NT2/D1 (cell line): ENCODE measurements at places on chromosomes 12 and 14.

DNA sequence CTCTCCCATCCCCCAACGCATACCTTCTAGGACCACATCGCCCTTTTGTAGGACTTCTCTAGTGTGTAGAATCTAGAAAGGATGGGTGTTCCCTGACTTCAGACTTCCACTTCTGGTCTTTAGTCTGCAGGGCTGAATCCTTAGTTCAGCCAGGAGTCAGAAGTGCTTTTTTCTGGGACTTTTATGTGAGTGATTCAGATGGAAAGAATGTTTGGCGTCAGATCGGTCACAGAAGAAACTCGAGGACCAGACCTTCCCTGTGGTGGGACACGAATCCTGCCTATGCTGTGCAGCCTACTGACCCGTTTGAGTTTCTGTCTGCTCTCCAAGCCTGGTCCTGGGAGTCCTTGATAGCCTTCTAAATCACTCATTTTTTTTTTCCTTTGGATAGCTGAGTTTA, 165.4 kb upstream of the SSTR1 start:
- no peak for DNase-seq

GRCh38 chr14:68631394-68632053, 161.3 kb downstream of the ZFP36L1 start:
- DNase-seq: no peak

GRCh38 chr12:188910-189621, 24.9 kb downstream of the SLC6A12 start:
- DNase-seq: peak; percentile 78

DNA sequence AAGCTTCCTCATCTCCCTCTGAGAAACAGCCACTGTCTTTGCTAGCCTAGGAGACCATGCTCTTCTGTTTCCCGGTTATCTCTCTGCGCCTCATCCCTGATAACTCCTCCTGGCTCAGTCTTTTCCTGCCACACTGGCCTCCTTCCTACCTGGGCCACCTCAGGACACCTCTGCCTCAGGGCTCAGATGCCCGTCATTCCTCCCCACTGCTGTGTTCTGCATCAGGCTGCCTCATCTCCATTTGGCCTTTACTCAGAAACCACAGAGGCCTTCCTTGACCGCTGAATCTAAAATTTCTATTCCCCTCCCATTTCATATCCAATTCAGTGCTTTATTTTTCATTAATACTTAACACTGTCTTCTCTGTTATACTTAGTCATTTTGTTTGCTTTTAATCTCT, 311.0 kb upstream of the RGS6 start:
- DNase-seq: no peak

- DNase-seq: no peak
Measured at GRCh38 chr14:71497645-71498086, 434.6 kb upstream of the RGS6 start.

- no peak for DNase-seq
Measured at GRCh38 chr14:53957739-53958138, 1.1 kb upstream of the BMP4 start.

DNA sequence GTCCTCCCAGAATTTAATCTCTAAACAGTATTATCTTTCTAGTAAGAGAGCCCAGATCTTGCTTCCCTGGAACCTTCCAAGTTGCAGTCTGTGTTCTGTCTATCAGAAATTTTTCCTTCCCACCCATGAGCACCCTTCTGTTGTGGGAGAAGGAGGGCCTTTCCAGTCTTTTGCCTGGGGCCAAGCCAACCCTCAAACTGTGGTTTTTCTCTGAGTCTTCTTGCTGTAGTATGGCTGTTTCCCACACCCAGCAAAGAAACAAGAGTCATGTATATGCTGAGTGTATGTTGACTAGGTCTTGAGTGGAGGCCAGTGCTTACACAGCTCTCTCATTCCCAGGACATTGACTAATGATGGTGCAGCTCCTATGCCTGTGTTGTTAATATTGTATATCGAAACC, 104.5 kb downstream of the TGFB3 start:
- no peak for DNase-seq

- DNase-seq: no peak
Measured at GRCh38 chr12:115337693-115338543, 653.9 kb upstream of the TBX3 start.

DNA sequence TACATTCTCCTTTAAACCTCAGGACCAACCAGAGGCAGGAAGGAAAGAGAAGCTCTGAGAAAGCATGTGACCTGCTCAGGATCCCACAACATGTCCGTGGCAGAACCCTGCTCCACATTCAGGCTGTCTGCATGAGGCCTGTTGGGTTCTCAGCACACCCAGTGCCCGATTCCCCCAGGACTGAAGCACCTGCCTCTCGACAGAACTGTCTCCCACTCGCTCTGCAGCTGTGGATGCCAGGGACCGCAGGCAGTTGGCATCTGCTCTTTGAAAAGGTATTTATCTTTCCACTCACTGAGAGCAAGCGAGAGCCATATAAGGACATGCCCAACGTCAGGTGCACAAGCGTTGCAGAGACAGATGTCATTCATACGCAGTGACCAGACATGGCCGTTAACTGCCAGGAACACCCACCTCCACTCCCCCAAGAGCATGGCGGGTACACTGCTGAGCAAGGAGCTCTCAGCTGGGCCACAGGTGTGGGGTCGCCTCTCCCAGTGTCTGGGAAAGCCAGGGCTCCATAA, 18.9 kb downstream of the PITPNM2 start:
- no peak for DNase-seq

DNA sequence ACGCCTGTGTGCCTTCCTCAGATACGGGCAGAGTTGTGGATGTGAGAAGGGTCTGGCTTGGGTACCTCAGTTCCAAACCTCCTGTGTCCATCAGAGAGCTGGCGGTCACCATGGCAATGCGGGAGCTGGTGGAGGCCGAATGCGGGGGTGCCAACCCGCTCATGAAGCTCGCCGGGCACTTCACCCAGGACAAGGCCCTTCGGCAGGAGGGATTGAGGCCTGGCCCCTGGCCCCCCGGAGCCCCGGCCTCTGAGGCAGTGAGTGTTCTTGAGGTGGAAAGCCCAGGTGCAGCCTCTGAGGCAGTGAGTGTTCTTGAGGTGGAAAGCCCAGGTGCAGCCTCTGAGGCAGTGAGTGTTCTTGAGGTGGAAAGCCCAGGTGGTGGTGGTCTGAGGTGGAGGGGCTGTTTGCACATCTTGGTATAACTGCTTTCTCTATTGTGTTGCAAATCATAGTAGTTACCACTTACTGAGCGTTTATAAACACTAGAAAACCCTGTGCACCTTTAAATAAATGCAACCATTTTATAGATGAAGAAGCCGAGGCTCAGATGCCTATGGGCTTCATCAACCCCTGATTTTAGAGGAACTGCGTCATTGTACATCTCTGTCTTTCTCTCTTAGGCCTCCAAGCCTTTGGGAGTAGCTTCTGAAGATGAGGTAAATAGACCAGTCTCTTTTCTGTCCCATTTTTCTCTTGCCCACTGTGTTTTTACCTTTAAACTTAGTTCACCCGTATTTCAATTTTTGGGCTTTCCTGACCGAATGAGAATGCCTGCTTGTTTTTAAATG, 976 bp downstream of the PEX5 start:
- peak; percentile 30 for DNase-seq

DNA sequence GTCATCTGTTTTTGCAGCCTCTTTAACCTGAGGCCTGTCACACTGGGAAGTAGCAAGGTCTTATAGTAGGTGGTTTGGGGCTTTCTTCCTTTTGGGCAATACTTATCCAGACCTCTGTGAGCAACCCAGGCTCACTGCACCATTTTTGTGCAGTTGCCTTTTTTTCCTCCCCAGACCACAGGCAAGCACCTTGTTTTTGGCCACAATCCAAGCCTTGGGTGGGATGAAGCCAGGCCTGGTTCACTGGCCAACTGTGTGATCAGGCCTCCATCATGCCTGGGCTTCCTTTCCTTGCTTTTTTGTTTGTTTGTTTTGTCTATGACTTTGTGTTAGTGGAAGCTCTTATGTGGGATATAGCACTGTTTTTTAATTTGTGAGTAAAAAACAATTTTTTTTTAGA, 71.7 kb downstream of the DNAH10 start:
- no peak for DNase-seq

DNA sequence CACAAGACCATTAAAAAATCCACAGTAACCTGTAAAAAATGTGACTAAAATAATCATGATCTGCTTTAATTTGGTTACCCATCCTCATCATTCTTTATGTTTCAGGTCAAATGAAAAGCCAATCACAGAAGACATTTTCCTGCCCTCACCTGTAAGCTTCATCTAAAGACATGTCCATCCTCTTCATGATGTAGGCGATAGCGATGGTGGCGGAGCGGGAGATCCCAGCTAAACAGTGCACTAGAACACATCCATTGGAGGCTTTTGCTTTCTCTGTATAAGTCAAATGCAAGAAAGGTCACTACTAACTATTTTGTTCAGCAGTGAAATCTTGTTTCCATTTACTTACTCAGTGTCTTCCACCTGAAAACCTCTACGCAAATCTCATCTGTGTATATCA, 82.6 kb downstream of the DUSP16 start:
- no peak for DNase-seq

- no peak for DNase-seq
Measured at GRCh38 chr12:81245458-81245857, 167.6 kb downstream of the ACSS3 start.

GRCh38 chr12:3998968-3999792, 126.0 kb upstream of the PARP11 start:
- DNase-seq: no peak

DNA sequence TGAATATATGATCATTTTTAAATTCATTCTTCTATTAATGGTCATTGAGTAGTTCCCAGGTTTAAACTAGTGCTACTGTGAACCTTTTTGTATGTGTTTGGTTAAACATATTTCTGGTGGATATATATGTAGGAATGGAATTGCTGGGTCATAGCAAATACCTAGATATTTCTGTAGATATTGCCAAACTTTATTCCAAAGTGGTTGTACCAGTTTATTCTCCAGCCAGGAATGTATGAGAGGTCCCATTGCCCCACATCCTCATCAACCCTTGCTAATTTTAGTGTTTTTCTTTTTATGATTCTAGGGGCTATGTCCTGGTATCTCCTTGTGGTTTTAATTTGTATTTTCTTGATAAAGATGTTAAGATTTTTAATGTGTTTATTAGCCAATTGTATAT, 3.1 kb downstream of the VEZT start:
- no peak for DNase-seq

- DNase-seq: no peak
Measured at GRCh38 chr14:65263177-65263788, 149.2 kb upstream of the FUT8 start.

- no peak for DNase-seq
Measured at GRCh38 chr14:104957146-104958113, 20.7 kb downstream of the AHNAK2 start.

GRCh38 chr14:38039496-38039895, 168.2 kb upstream of the SSTR1 start:
- DNase-seq: no peak

GRCh38 chr12:105083551-105084105, 630 bp downstream of the ALDH1L2 start:
- no peak for DNase-seq

GRCh38 chr14:67385120-67385519, 25.0 kb downstream of the EIF2S1 start:
- no peak for DNase-seq

DNA sequence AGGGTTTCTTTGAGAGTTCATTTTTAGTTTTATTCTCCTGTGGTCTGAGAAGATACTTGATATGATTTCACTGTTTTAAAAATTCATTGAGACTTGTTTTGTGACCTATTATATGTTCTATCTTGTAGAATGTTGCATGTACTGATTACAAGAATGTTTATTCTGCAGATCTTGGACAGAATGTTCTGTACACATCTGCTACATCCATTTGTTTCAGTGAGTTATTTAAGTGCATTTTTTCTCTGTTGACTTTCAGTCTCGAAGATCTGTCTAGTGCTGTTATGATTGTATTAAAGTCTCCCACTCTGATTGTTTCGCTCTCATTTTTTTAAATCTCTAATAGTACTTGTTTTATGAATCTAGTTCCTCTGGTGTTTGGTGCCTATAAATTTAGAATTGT, 1319.8 kb downstream of the TMEM121 start:
- no peak for DNase-seq

DNA sequence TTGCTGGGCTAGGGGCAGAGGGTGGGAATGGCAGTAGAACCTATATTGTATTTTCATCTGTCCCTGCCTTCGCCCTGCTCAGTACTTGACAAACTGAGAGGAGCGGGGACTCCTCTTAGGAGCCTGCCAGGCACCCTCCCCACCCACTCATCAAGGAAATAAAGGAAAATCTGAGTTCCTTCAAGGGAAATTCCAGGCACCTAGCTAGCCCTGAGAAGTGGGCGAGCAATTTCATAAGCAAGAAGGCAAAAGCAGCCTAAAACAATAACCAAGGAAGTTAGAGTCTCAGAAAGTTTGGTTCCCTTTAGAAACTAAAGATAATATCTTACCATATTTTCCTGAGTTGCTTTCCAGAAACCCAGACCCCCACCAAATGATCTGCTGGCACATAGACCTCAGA, 10.6 kb upstream of the PLEKHD1 start:
- no peak for DNase-seq

GRCh38 chr14:22579236-22579635, 9.8 kb downstream of the DAD1 start:
- DNase-seq: no peak

DNA sequence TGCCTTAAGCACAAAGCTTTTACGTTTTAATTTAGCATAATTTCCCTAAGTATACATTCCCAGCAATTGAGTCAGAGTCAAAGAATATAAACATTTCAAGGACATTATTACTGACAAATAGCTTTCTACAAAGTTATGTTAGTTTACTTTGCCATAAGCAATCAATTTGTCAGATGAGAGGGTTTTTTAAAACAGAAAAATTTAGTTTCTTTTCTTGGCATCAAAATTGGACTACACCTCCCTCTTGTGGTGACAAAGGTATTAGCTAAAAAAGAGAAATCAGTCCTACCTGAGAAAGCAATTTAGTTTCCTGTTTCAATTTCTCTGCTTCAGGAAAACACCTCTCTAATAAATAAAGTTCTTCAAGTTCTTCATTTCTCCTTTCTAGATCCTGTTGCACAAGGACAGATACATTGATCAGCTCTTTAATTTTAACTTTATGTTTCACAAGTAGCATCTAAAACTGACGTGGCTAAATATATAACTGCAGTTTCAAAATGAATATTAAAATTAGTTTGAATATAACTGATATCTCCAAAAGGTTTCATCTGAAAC, 39.9 kb downstream of the DNAI7 start:
- DNase-seq: peak; percentile 54

DNA sequence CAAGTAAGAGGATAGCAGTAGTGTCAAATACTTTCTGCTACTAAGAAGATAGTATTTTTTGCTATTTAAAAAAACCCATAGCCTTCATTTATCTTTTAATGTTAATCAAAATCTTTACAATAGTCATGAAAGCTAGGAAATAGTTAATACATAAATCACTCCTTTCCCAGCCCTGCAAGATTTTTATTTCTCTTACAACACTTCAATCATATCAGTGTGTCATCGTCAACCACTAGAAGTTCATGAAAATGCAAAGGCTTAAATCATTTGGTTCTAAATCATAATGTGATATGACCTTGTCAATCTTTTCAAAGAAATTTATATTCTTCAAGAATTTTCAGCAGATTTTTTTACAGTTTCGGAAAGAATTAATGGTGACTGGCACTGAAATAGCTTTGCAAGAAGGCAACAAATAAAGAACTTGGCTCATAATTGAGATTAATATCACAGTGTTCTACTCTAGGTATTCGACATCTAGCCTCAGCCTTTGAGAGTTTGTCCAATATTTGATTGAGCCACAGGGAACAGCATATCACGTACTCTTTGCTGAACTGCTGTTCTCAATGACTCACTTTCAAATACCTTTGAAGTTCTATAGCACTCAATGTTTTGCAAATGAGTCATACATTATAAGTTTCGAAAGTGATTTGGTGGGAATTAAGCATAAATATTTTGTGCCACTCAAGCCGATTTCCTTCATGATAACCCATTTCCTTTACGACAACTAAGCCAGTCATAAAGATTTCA, 384.0 kb upstream of the FOXG1 start:
- no peak for DNase-seq

GRCh38 chr14:67228325-67228984, 12.8 kb upstream of the PALS1 start:
- no peak for DNase-seq
